ENCODE measurements at places on chromosomes 11 and 22. TPM values are rescaled to one million over a fixed set of nuclear protein-coding genes. Genes with fewer than 3 reads are reported as not detected.

GRCh38 chr11:82183346-82183745 lies 550.3 kb downstream of the FAM181B start:
- no peak for DNase-seq

DNA sequence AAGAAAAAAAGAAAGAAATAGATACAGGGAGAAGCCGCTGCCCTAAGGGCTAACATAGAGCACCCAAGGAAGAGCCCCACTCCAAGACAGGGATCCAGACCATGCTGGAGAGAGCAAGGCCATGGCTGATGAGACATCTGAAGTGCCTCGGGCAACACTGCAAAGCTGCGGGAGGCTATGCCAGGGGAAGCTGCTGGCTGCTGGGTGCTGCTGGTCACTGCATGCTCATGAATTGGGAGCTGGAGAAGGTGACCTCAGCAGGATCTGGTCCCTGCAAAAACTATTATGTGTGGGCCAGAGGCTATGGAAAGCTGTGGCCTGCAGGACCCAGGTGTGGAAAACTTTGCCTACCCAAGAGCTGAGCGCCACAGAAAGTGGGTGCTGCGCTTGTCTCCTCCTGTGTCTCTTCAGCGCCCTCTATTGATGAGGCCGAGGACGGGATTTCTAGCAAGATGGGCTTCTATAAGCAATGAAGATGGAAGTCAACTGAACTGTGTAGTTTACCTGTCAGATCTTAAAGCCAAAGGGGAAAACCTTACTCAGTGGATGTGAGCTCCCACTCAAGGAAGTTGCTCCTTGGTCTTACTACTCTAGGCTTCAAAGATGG lies 17.3 kb upstream of the SLC29A2 start:
- no peak for DNase-seq

GRCh38 chr11:85825616-85826015 lies 14.7 kb upstream of the SYTL2 start:
- no peak for DNase-seq

DNA sequence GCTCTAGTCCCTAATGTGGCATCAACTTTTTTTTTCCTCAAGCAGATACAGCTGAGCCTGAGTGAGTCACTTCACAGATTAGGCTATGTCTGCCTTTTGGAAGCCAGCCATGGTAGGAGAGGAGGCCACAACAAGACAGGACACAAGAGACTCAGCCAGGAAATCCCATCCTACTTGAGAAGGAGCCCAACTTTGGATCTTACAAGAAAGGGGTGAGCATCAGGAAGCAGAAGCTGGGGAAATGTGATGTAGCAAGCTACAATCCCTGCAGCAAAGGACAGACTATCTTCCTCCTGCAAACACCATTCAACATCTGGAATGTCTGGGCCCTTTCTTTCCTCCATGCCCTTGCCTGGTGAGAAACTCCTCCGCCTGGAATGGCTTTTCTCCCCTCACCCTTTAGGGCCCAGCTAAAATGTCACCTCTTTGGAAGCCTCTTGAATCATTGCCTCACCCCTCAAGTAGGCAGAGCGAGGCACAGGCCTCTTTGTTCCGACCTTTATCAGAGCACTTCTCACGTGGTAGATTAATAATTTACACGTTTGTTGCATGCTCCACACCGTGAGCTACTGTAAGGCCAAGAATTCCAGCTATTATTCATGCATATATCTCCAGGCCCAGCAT lies 156.4 kb upstream of the PITPNB start:
- peak; percentile 57 for DNase-seq

- DNase-seq = no peak
Measured at GRCh38 chr11:102653744-102654291, 28.7 kb upstream of the MMP20 start.

DNA sequence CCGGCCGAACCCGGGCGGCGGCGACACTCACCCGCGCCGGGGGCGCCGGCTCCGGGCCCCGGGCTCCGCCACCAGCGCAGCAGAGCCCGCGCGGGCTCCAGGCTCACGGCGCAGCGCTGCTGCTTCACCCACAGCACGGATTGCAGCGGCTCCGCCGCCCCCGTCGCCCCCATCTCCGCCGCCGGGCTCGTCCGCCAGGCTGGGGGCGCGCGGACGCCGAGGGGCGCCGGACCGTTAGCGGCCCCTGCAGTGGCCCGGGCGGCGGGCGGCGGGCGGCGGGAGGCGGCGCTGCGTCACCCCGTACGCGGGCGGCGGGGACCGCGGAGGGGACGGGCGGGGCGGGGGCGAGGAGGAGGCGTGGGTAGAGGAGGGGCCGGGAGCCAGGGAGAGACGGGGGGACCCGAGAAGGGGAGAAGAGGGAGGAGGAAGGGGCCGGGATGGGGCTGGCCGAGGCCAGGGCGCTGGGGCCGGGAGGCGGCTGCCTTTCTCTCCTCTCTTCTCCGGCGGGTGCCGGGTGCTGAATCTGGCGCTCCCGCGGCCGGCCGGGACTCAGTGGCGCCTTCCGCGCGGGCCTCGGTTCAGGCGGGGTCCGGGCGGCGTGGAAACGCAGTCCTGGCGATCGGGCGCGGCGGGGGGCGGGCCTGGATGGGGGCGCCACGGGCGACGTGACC lies at the start of gene CERK:
Gene CERK (minus strand): TSS at position 277 of the 671 bp plus-strand sequence. CDS start 104 bp downstream, at position 173.
- DNase-seq = no peak

DNA sequence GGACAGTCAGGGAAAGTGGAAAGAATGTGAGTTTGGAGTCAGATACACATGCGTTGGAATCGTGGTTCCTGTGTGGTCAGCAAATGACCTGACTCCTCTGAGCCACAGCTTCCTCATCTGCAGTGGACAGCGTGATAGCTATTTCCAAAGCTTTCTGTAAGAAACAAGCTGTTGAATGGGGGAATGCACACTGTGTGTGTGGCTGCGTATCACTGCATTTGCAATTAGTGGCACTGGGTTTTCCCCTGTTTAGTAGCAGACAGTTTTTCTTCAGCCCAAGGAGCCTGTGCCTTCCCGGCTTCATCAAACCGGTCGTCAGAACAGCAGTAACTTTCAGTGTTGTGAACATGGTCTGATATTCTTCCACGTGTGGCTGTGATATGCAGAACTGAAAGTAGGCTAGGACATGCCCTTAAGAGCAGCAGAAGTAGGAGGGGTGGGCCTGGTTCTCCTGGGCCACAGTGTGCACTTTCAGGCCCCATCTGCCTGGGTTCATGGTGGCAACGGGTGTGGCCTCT lies 121.5 kb downstream of the RRAS2 start:
- no peak for DNase-seq

- DNase-seq = no peak
Measured at GRCh38 chr11:119727523-119728151, 1.4 kb downstream of the NECTIN1 start.

DNA sequence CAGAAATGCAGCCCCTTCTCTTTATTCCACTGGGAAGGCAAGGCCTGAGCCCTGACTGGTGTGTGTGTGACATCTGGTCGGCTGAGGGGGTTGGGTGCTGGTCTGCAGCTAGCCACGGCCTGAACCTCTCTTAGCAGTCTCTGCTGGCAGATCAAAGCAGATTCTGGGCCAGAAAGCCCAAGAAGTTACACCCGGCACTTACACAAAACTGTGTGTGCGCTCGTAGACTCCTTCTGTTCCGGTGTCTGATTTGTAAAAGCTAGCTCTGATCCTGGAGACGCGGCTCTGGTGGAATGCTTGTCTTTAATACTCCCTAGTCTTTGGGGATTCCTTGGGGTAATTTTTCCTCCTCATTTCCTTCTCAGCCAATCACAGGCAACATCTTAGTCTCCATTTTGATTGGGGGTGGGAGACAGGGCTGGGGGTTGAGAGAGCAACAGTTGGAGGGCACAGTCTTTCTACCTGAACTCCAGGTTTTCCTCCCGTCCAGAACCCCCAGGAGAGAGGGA lies 5.5 kb downstream of the PKNOX2 start:
- no peak for DNase-seq

DNA sequence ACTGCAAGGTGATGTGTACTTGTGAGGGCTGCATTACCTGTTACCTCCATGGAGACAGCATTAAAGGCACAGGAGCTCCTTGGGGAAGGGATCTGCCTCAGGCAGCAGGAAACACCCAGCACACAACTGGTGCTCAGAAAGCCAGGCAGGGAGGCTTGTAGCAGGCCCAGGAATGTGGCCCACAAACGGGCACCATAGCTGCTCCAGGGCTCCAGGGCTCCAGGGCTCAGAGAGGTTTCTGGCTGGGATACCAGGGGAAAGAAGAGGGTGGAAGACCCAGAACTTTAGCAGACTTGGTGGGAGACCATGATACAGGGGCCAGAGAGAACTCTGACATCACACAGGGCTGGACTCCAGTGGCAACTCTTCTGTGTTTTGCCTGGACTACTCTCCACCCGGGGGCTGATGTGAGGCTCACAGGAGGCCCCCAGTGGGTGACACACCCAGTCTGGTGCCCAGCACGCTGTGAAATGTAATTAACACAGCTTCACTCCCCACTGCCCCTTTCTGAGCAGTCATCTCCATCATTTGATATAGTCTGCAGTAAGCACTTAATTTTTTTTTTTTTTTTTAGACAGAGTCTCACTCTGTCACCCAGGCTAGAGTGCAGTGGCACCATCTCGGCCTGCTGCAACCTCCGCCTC lies 14.7 kb upstream of the SULT4A1 start:
- DNase-seq = no peak

- DNase-seq = no peak
Measured at GRCh38 chr11:104522650-104523049, 358.7 kb upstream of the PDGFD start.

GRCh38 chr11:10440401-10440800 lies 14.7 kb upstream of the AMPD3 start:
- no peak for DNase-seq

- no peak for DNase-seq
Measured at GRCh38 chr11:45208135-45208534, 61.7 kb downstream of the PRDM11 start.

DNA sequence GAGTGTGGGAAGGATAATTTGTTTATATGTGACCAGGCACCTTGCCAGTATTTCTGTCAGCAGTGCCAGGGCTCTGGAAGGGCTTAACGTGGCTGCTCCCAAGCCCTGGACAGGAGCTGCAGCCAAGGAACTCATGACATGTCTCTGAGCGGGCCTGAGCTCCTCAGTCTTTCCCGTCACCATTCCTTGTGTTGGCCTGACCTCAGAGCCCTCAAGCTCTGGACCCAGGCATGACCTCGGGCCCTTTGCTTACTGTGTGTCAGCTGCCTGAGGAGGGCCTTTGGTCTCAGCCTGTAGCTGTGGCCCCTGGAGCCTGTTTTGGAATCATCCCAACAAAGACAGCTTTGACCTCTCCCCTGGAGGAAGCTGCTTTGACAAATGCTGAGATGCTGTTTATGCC lies 264.1 kb upstream of the PLET1 start:
- no peak for DNase-seq

DNA sequence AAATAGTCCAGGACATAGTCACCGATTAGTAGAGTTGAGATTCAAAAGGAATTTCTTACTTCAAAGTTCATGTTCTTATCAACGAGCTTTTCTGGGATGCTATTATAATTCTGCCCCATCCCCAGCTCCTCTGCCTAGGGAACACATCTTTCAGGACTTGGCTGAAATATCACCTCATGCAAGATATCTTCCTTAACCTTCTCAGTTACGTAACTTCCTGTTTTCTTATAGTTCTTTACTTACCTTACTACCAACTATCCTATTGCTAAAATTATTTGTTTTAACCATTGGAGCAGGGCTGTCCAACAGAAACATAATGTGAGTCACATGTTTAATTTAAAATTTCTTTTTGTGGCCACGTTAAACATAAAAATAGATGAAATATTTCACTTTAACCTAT lies 2.3 kb downstream of the NARS2 start:
- no peak for DNase-seq

- no peak for DNase-seq
Measured at GRCh38 chr22:33572086-33572485, 348.2 kb downstream of the LARGE1 start.

GRCh38 chr22:43978558-43978957 lies 23.3 kb downstream of the SAMM50 start:
- no peak for DNase-seq

DNA sequence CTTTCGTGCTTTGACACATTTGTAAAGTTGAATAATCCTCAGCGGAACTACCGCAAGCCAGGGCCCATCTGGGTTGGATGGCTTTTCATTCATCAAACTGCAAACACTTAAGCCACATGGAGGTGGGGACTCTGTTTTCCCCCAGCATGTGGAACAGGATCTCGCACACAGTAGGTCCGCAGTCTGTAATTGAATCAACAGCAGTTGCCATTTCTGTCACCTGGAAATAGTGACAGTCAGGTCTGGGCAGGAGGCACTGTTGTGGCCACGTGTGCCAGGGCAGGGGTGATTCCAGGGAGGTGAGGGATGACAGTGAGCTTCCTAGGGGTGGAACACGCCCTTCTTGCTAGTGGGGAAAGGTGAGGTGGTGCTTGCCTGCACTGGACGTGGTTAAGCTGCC lies 50.7 kb upstream of the ANO1 start:
- no peak for DNase-seq

DNA sequence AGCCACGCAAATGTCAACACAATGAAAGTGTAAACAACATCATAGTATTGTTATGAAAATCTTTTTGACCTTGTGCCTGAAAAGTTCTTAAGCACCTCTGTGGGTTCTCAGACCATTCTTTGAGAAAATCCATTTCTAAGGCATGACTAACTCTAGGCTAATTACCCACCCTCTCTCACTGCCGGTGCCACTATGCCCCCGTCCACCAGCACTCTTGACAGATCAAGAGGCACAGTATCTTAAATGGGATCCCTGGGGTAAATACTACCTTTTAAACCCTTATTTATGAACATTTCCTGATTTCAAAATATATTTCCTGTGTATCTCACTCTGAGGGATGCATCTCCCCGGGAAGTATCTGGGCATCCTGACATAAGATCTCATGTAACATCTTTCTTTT lies 607.5 kb downstream of the METTL15 start:
- no peak for DNase-seq

GRCh38 chr22:31869739-31870138 lies 74.6 kb upstream of the YWHAH start:
- no peak for DNase-seq

DNA sequence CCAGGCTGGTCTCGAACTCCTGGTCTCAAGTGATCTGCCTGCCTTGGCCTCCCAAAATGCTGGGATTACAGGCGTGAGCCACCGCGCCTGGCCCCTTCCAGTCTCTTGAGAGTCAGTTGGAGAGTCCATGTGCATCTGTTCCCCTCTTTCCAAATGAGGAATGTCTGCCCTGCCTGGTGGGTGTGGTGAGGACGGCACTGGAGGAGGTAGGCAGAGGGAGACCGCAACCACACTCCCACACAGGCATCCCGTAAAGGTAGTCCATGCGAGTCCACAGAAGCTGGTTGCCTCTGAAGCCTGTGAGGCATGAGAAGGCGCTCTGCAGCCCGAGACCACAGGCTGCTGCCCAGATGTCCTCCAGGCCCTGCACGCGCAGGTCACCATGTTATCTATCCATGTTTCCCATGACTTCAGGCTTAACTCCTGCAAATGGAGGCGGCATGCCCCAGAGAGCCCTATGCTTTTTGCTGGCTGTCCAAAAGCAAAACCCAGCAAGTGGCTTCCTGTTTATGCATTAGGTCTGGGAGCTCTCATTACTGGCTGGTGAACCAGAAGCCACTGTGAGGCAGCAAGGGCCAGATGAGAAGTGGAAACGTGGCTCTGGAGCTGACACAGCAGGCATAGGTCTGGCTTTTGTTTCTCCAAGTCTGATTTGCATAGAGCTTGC lies 43.4 kb downstream of the GRIK4 start:
- DNase-seq = no peak

C22orf31 gene
- not detected for polyA plus RNA-seq

CWC15 gene
- polyA plus RNA-seq = 24.9 TPM

GALNT18 gene
- 2.3 TPM for polyA plus RNA-seq

THAP7 gene
- 17.9 TPM for polyA plus RNA-seq

MMP12 gene
- 0.38 TPM for polyA plus RNA-seq

RHOG gene
- polyA plus RNA-seq = 96.8 TPM

ADAMTS15 gene
- polyA plus RNA-seq = 5.6 TPM

CASP5 gene
- polyA plus RNA-seq = not detected

TRPC6 gene
- polyA plus RNA-seq = 8.2 TPM

MOV10L1 gene
- 5.8 TPM for polyA plus RNA-seq

RBFOX2 gene
- polyA plus RNA-seq = 221 TPM

GAL3ST1 gene
- polyA plus RNA-seq = not detected

DGKZ gene
- 16.3 TPM for polyA plus RNA-seq

Data from BJ (cell line).